Activated CD8-positive, alpha-beta T cell treated with anti-CD3 and anti-CD28 coated beads for 36 hours (primary cell): ENCODE measurements at places on chromosomes 5 and 9. TPM values are rescaled to one million over a fixed set of nuclear protein-coding genes. Genes with fewer than 3 reads are reported as not detected.

DNA sequence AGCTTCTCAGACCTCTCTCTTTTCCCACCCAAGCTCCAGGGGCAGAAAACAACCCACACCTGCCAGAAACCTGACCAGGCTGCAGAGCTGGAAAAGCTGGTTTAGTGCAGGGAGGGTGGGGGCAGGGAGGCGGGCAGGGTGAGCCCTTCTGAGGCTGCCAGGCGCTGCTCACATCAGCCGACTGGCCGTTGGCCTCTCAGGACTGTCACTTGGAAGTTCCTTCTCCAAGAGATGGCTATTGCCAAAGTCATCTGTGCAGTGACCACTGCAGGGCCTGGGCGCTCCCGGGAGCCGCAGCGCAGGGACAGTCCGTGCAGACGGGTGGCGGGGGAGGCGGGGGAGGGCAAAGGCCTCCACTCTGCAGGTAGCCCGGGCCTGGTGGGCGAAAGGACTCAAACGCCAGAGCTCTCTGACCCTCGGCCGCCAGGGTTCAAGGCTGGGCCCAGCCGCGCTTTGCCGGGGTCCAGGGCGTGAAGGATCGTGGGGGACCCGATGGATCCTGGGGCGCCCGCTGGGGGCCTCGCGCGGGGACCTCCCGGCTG is 205.0 kb upstream of the IER5L start:
- no peak for DNase-seq

DNA sequence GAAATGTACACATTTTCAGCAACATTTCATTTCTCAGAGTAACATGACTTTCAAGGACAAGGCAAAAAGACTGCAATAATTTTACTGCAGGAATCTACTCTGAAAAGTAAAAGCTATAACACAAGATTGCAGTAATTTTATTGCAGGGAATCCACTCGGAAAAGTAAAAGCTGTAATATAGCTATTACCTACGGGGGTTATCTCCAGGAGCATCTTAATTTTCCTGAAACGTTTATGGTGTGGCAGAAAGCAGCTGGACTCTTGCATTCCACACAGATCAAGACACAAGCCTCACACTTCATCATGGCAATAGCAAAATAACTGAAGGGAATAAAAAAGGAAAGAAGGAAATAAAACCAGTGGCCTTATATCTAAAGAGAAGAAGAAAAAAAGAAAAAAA is 171.2 kb downstream of the TSSK1B start:
- DNase-seq = no peak

- DNase-seq = no peak
These were observed 290.6 kb downstream of the AOPEP start for GRCh38 chr9:95017062-95017461.

IL3 gene
- total RNA-seq = 0.98 TPM

ABCA1 gene
- total RNA-seq = 0.20 TPM

DNA sequence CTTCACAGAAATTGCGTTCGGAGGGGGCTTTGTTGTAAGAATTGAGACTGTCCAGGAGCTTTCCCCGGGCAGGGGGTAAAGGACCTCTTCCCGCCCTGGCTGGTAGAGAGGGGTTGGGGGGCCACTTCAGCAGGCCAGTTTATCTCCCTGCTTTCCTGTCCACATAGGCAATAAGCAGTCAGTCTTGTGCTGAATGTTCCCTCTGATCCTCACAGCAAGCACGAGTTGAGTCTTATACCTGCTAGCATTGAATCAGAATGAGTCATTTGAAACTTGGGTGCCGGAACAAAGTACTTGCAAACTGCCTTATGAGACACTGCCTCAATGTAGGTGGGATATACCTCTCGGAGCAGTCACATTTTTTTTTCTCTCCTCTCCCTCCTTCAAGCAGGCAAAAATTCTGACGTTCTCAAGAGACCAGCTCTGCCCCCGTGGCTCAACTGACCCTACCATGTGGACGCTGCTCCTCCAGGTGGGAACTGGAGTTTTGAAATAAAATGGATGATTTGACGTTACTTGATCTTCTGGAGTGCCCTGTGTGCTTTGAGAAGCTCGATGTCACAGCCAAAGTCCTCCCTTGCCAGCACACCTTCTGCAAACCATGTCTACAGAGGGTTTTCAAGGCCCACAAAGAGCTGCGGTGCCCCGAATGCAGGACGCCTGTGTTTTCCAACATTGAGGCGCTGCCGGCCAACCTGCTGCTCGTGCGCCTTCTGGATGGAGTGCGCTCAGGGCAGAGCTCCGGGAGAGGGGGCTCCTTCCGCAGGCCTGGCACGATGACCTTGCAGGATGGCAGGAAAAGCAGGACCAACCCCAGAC is 1.3 kb downstream of the SH3RF2 start:
- DNase-seq = peak; percentile 15

SUSD3 gene
- total RNA-seq = 36.7 TPM

- DNase-seq = no peak
These were observed 165.6 kb downstream of the SMARCA2 start for GRCh38 chr9:2180704-2181103.

DNA sequence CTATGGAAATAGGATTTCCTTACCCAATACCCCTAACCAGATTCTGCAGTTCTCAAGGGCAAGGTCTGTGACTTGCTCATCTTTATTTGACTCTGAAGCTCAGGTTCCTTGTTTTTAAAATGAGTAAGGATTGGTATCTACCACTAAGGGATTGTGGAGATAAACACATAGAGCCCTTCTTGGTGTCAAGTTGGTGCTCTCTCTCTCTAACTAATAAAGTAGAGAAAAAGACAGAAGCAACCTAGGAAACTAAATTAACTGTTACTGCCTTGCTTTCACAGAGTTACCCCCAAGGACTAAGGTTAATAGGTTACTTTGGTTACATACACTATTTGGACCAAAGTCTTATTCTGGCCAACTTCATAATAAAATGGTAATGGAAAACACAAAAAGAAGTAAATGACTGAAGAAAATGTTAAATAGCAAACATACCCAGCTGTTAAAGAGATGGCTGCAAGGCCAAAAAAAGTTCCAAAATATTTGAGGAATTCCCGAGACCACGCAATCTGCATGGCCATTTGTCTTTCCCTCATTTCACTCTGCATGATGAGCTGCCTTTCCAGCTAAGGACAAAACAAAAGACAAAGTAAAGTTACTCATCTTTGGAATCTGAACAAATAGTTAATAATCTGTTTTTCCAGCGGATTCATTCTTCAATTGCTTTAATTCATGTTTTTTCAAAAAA is 21.8 kb upstream of the RLN1 start:
- DNase-seq = no peak

GRCh38 chr5:79859588-79859987 is 131.5 kb downstream of the MTX3 start:
- DNase-seq = no peak

CARD9 gene
- 7.1 TPM for total RNA-seq
